ENCODE measurements at places on chromosomes 5 and 9. TPM values are rescaled to one million over a fixed set of nuclear protein-coding genes. Genes with fewer than 3 reads are reported as not detected.

- peak; percentile 15 for DNase-seq
Observed at GRCh38 chr9:119736491-119737454, 367.5 kb upstream of the BRINP1 start.

Gene SLC4A9
- total RNA-seq: not detected

- DNase-seq: no peak
Observed at GRCh38 chr5:6820851-6821479, 107.7 kb downstream of the TENT4A start.

Gene IL4
- not detected for total RNA-seq

Gene IZUMO3
- total RNA-seq: not detected

Gene SKIC3
- 177 TPM for total RNA-seq
